ENCODE measurements at places on chromosomes 7 and 10.

DNA sequence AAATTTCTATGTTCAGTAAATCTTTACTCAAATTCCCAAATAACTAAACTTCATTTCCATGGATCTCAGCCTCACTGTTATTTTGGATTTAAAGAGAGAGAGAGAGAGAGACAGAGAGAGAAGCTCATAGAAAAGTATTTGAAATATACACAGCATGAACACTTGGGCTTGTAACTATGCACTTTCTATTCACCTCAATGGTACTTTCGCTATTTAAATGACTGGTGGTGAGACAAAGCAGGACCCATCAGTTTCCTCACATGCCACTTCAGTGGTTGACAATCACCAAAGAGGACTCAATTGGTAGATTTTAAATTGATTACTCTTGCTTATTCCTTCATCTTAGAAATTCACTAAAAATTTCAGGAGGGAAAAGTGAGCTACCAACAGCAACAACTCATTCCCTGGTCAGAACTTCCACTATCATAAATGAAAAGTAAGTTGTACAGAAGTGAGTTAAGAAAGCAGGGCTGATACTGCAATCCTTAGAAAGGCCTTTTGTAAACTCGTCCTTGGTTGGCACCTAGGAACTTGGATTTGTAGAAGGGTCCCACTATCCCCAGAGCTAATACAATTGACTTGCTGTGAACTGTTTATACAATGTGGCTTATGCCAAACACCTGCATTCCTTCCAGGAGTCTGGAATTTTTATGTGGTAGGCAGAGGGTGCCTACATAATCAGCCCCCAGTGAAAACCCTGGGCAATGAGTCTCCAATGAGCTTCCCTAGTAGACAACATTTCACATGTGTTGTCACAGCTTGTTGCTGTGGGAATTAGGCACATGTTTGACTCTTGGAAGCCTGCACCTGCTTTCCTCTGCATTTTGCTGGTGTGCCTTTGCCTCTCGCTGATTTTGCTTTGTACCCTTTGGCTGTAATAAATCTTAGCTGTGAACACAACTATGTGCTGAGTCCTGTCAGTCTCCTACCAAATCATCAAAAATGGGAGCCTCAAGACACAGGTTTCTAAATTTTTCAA is 10.8 kb downstream of the ERLIN1 start:
- H3K36me3 ChIP-seq: peaks cover 45% of the 10 kb centered on the region
- no peaks in the 10 kb centered on the region for H3K4me1 ChIP-seq
- no peak overlapping the region for H3K27ac ChIP-seq
- no peak overlapping the region for H3K4me3 ChIP-seq
- DNase-seq: no peak
- H3K27me3 ChIP-seq: no peaks in the 10 kb centered on the region

- no peak for DNase-seq
- no peak overlapping the region for H3K4me3 ChIP-seq
- H3K27ac ChIP-seq: no peak overlapping the region
- H3K36me3 ChIP-seq: no peaks in the 10 kb centered on the region
- peaks cover under 1% of the 10 kb centered on the region for H3K4me1 ChIP-seq
- H3K27me3 ChIP-seq: no peaks in the 10 kb centered on the region
Measured at GRCh38 chr7:132480534-132480933, 95.7 kb downstream of the PLXNA4 start.

DNA sequence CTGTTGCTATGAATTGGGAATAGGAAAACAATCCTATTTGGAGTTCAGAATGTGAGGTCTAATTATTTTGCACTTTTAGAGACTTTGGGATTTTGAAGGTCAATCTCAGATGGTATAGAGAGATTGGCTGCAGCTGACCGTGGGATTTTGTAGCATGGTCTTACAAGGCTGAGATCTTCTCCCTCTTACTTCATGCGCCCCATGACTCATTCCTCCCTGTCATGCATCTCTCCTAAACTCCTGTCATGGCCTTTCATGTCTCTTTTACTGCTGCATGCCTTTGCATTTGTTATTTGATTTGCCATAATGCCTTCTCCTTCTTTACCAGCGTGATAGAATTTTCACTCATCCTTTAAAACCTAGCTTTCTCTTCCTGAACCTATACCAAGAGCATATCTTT is 133.1 kb downstream of the BBS9 start:
- no peak for DNase-seq
- no peaks in the 10 kb centered on the region for H3K27me3 ChIP-seq
- H3K36me3 ChIP-seq: no peaks in the 10 kb centered on the region
- no peak overlapping the region for H3K27ac ChIP-seq
- no peak overlapping the region for H3K4me3 ChIP-seq

DNA sequence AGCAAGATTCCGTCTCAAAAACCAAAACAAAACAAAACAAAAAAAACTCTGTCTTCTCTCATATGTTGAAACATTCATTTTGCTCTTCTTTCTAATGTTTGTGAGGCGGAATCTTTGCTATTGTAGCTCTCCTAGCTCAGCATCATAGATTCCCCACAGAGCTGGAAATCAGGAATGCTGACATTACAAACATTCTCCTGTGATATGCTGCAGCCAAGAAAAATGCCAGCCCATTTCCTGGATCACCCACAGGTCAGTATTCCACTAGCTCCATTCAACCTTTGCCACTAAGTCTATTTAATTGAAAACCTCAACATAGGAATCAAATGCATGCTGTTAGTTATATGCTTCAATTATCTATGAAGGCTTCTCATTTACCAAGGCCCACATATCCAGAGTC is 186.3 kb downstream of the IPMK start:
- no peaks in the 10 kb centered on the region for H3K27me3 ChIP-seq
- no peaks in the 10 kb centered on the region for H3K4me1 ChIP-seq

DNA sequence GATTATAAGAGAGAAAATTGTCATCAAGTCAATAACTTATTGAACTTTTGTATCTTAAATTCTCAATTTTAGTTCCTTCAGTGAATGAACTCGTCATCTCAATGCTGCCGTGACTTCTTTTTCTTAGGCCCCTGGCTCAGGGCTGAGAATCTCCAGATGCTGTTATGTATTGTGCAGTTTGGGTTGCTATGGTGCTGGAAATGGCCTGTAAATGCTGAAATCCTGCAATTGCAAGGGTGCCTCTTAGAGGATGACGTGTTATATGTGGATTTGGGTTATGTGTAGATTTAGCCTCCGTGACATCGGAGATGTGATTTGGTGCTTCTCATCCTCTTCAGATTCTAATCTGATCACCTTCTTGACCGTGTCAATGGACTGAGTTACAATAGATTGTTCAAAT is 55.7 kb upstream of the ZRANB1 start:
- DNase-seq: no peak
- H3K4me1 ChIP-seq: no peaks in the 10 kb centered on the region
- no peak overlapping the region for H3K4me3 ChIP-seq
- no peaks in the 10 kb centered on the region for H3K36me3 ChIP-seq

Data from effector memory CD4-positive, alpha-beta T cell (primary cell).